ENCODE measurements at places on chromosomes 13 and 19. TPM values are rescaled to one million over a fixed set of nuclear protein-coding genes. Genes with fewer than 3 reads are reported as not detected.

GRCh38 chr19:41997121-41997850 lies 3.3 kb upstream of the ATP1A3 start:
- H3K27ac ChIP-seq: no peak overlapping the region
- no peaks in the 10 kb centered on the region for H3K36me3 ChIP-seq
- DNase-seq: peak; percentile 10
- H3K27me3 ChIP-seq: peaks cover 52% of the 10 kb centered on the region
- H3K4me3 ChIP-seq: no peak overlapping the region

DNA sequence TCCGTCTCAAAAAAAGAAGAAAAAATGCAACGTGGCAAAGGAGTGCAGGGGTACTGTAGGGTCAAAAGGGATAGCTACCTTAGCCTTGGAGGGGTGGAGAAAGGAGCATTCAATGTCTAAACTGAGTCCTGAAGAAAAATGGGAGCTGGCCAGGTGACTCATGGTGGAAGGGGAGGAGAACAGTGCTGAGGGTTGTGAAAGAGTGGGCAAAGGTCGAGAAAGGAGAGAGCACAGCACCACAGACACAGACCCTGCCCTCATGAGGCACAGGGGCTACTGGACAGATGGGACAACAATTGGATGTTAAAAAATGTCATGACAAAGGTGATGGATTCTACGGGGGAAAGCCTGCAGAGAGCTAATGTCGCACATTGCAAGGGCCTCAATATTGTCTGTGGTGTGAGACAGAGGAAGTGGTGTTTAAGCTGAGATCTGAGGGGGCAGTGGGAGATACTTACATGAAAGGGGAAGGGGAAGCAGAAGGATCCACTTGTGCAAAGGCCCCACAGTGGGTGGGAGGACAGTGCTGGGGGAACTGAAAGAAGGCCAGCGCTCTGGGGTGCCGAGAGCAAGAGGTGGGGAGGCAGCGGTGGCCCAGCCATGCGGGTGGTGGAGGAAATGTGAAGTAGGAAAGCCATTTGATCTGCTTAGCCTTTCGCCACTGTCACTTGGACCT lies 42.9 kb upstream of the URAD start:
- H3K27me3 ChIP-seq: peaks cover 14% of the 10 kb centered on the region
- H3K27ac ChIP-seq: no peak overlapping the region
- peaks cover 20% of the 10 kb centered on the region for H3K4me1 ChIP-seq

- DNase-seq: no peak
- H3K36me3 ChIP-seq: peaks cover 5% of the 10 kb centered on the region
- H3K4me1 ChIP-seq: peaks cover 27% of the 10 kb centered on the region
These were observed 35.3 kb upstream of the CD177 start for GRCh38 chr19:43318203-43318602.

GRCh38 chr13:36870050-36870692 lies 49.9 kb downstream of the SMAD9 start:
- no peak overlapping the region for H3K27ac ChIP-seq
- peaks cover 9% of the 10 kb centered on the region for H3K36me3 ChIP-seq

Gene SCN1B
- total RNA-seq: 7.5 TPM

Data from HFFc6 (cell line).